ENCODE measurements at places on chromosomes 13 and 19.

GRCh38 chr19:3949997-3950859 is 17.4 kb downstream of the NMRK2 start:
- DNase-seq: no peak

GRCh38 chr13:43377973-43378372 is 354.6 kb downstream of the DNAJC15 start:
- no peak for DNase-seq

DNA sequence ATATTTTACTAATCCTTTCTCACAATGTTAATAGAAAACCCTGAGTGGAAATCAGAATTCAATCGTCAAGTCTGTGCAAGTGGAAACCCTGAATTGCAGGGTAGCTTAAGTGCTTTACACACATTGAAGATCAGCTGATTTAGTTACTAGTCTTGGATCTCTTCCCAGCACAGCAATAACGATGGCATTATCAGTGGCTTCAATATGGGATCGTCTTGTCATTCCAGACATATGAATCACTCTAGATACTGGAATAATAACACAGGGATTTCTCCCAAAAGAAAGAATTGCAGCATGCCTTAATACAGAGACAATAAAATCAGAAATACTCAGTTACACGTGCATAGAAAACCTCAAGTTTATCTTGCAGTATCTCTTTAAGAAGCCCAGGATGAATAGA is 12.6 kb upstream of the METTL21C start:
- DNase-seq: no peak

GRCh38 chr13:56338421-56338820 is 802.3 kb upstream of the PRR20A start:
- no peak for DNase-seq

GRCh38 chr19:38078302-38078930 is 145.6 kb downstream of the DPF1 start:
- DNase-seq: no peak

GRCh38 chr19:39264306-39265290 is 3.6 kb upstream of the IFNL2 start:
- DNase-seq: no peak

DNA sequence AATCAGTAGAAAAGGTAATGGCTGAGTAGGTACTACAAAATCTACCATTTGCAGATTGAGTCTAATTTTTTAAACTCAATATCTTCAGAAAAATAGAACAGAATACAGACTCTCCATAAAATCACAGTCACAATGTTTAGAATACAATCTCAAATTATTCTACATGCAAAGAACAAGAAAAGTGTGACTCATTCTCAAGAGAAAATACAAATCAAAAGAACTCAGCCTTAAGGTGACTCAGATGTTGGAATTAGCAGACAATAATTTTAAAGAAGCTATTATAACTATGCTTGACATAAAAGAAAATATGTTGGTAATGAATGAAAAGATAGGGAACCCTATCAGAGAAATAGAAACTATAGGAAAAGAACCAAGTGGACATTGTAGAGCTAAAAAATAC is 78.9 kb downstream of the RXFP2 start:
- DNase-seq: no peak

DNA sequence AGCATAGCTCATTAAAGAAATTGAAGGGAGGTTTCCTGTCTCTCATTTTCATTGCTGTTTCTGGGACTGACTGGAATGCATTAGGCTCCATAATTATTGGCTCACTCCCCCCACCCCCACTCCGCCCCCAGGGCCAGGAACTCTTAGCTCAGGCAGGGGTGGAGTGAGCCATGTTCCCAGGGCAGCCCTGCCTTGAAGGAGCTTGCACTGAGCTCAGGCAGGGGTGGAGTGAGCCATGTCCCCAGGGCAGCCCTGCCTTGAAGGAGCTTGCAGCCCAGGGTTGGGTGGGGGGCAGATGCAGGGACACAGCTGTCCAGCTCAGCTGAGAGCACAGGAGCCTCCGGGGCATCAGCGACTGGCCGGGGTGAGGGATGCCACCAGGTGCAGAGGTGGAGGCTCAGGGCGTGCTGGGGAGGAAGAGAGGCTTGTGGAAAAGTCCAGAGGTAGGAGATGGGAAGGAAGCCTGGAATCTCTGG is 39.1 kb upstream of the TFDP1 start:
- no peak for DNase-seq

DNA sequence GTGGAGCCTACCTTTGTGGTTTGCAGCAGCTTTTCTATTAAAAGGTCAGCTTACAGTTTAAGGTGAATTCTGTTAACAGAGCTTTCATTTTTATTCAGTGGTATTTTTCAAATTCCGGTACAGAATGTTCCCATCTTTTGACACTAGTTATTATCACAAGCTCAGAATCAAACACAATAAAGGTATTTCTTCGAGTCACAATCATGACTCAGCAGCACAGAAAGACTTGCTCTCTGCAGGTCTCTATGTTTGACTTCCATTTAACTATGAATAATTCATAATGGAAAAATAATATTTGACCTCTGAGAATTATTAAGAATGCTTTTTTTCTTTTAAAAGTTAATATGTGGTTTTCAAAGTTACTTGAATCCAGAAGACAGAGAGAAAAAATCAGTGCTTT is 28.2 kb downstream of the DACH1 start:
- no peak for DNase-seq

- DNase-seq: no peak
Observed at GRCh38 chr13:93254775-93255174, 28.2 kb downstream of the GPC6 start.

- DNase-seq: no peak
Observed at GRCh38 chr19:29247872-29248271, 34.9 kb upstream of the UQCRFS1 start.

DNA sequence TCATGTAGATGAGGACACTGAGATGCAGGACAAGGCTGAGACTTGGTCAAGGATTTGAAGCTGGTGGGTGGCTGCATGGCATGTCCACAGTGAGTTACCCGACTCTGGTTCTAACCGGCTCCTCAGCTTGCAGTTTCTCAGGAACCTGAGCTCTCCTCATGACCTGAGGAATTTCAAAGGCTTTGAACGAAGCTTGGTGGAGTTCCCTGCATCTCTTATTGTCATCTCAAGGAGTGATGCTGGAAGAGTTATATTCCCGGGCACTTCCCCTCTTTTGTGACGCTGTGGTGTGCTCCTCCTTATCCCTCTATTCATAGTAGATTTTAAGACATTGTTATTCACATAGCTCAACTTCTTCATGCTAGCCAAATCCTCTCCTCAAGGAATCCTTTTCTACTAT is 500.1 kb upstream of the HTR2A start:
- no peak for DNase-seq

Measured in T-helper 9 cell (primary cell).